ENCODE measurements at places on chromosomes 13 and 19. TPM values are rescaled to one million over a fixed set of nuclear protein-coding genes. Genes with fewer than 3 reads are reported as not detected.
A peak's percentile ranks its signal among the peaks of the same experiment; 100 is the strongest.

KLK4 gene
- not detected for total RNA-seq

EML2 gene
- total RNA-seq: 25.7 TPM

ZNF880 gene
- 17.8 TPM for total RNA-seq

- DNase-seq: no peak
Measured at GRCh38 chr13:59776924-59777690, 386.6 kb downstream of the DIAPH3 start.

DNA sequence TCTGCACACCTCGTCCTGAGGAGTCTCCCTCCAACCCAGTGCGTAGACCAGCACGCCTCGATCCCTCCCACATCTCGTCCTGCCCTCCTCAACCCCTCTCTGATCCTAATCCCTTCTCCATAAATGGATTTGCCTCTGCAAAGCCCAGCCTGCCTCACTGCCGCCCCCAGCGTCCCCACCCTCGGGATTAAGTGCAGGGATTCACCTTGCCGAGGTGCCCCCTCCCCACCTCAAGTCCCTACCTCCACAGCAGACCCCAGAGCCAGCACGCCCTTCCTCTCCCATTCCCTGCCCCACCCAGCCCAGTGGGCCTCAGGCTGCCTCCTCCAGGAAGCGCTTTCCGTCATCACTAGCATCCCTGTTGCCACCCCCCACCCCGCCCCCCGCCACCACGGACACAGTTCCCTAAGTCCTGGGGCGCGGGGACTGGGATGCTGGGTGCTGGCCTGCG, 4.0 kb downstream of the KLF16 start:
- no peak for DNase-seq

GRCh38 chr19:34041925-34042521, 130.3 kb upstream of the LSM14A start:
- DNase-seq: peak; percentile 71

- DNase-seq: no peak
Measured at GRCh38 chr13:38850868-38851626, 139.6 kb downstream of the STOML3 start.

DNA sequence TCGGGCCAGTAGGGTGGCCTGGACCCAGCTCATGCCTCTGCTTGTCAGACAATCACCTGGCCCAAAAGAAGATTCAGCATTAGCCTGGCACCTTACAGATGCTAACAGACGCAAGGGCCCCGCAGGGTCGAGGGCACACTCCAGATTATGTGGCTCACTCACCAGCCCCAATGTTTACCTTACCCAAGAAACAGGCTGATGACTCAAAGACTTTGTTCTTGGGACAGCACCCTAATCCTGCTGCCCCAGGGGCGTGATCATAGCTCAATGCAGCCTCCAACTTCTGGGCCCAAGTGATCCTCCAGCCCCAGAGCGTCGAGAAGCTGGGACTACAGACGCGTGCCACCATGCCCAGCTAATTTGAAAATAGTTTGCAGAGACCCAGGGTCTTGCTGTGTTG, 9.8 kb downstream of the ECSIT start:
- DNase-seq: no peak

- DNase-seq: no peak
Measured at GRCh38 chr13:96982672-96983071, 11.6 kb downstream of the OXGR1 start.

GRCh38 chr19:30884146-30884812, 465.0 kb downstream of the TSHZ3 start:
- no peak for DNase-seq

GRCh38 chr13:33116321-33117010, 100.2 kb downstream of the KL start:
- no peak for DNase-seq

- DNase-seq: no peak
Measured at GRCh38 chr13:20729633-20730585, 26.4 kb downstream of the IL17D start.

DNA sequence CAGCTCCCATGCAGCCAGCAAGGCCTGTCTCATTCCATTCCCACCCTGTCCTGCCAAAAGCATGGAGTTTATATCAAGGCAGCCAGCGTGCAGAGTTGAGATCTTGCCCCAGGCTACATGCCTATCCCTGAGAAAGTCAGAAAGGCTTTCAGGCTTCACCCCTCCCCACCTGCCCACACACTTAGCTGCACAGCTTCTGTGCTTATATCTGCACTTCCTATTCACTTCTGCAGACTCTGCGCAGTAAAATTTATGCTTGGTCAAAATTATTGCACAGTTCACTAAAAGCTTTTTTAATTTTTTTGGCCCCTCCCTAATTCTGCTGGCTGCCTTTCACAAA, 12.5 kb upstream of the ZNF675 start:
- DNase-seq: no peak

DNA sequence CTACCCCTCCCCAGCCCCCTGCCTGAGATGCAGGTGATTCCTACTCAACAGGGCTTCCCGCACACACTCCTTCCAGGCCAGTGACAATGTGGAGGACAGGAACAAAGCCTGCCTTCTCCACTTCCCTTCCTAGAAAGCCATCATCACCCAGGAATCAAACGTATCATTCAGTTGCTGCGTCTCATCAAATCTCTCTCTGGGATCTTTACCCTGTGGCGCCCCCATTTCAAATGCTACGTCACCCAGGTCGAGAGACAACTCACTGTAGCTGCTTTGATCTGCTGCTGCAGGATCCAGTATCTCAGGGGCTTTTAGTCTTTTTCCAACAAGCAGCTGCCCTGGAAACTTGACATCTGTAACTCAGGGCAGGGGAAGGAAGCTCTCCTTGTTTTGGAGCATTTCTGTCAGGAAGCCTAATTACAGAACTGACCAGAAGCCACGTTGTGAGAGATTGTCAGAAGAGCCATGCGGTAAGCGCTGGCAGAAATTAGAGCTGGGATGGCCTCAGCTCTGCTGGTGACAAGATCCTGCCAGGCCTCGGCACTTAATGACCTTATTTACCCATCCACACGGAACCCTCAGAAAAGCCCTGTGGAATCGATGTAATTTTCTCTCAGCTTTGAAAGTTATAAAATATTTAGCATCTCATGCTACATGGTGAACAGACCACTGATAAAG, 140.5 kb downstream of the STK24 start:
- no peak for DNase-seq
